Substantia nigra (tissue), 51 donors: ENCODE measurements at places on chromosomes 7 and 10.

DNA sequence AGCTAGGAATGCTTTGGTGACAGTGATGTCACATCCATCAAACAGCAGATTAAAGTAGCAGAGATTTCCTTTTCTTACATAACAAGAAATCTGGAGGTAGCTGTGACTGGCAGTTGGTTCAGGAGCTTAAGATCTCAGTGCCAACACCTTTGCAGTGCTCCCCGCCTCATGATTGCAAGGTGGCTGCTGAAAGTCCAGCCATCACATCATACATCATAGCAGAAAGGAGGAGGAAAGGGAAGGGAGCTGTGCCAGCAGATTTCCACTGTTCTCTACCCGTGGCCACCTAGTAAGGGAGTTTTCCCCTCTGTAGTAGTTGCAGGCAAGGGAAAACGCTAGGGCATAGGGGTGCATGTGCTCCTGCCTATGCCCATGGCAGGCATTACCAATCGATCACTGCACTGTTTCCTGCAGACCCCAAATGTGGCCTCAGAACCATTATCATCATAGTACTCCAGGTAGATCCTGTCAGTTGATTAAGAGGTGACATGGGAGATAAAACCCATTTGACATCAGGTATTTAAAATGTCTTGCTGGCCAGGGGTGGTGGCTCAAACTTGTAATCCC, 57.9 kb upstream of the GTF2IRD1 start:
- no peak for DNase-seq

DNA sequence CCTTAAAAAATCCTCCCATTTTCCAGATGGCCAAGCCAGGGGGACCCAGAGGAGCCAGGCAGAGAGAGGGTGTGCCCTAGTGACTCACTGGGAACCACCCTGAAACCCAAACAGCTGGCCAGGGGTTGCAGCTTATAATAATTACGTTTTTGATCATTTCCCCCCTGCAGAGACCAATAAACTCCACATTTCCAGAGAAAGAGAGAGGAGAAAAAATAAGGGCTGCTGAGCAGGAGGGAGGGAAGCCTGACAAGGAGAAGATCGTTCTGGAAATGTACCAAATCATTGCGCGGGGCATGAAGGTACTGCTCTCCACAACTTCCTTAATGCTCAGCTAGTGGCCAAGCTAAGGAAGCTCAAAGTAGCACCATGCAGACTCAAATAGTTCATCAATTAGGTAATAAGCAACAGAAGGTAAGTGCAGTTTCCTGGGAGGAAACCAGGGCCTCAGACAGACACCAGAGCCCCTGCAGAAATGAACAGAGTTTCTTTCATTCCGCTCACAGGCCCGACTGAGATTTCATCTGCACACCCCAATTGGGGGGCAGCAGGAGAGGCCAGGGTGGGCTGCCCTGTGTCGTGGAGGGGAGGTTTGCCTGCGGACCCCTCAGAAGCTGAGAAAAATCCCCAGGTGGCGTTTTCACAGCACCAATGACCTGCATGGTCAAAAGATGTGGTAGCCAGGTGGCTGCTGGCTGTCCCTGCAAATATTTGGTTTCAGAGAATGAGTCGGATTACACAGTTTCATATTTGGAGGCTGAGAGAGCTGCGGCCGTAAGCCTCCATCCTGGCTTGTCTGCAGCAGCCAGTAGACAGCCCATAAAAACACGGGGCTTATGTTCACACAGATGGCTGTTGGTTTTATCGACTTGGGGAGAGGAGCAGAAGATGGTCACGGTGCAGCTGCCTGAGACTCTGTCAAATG, 153.2 kb upstream of the LYZL2 start:
- DNase-seq: no peak

- no peak for DNase-seq
These were observed 866.3 kb downstream of the ANKRD7 start for GRCh38 chr7:119090851-119091250.

DNA sequence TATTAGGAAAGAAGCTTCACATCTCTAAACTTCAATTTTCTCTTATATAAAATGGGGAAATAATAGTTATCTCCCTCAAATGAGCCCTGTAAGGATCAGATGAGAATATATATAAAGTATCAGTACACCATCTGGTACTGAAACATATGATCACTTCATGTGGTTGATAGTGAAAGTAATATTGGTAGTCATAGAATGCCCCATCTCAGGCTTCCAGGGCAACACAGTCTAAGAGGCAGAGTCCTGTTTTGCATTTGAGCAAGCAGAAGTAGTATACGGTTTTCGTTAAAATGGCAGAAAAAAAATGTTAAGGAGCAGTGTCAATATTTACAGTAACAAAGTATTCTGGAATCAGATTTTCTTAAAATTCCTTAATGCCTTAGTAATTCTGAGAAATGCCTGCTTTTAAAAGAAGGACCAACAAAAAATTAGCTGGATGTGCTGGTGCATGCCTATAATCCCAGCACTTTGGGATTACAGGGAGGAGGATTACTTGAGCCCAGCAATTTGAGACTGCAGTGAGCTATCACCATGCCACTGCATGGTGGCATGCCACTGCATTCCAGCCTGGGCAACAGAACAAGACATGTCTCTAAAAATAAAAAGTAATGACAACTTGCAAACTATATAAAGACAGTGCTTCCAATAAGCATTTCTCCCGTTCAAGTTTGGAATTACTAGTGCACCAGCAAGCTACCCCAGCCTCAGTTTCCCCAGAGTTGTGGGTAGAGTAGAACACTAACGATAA, 19.8 kb downstream of the KBTBD2 start:
- DNase-seq: no peak

DNA sequence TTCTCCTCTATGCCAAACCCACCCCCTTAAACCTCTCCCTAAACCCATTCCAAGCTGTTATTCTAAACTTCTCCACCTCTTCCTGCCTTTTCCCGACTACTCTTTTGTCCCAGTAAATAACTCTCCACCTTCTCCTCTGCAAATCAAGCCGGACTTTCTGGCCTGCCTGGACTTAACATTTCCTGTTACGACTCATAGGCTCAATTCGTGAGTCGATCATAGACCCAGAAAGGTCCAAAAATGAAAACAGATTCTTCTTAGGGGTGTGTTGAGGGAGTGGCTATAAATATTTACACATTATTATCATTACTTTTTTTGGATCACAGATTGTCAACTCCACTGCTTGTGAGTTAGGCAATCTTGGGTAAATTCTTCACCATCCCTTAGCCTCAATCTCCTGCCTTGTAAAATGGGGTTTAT, 59.0 kb upstream of the HABP2 start:
- DNase-seq: no peak

- DNase-seq: no peak
These were observed 15.1 kb upstream of the SLC16A12 start for GRCh38 chr10:89550509-89550908.

- DNase-seq: no peak
These were observed 1.4 kb upstream of the CUX1 start for GRCh38 chr7:101815826-101816594.

- DNase-seq: no peak
These were observed 54.2 kb upstream of the PLXDC2 start for GRCh38 chr10:19762026-19762425.

DNA sequence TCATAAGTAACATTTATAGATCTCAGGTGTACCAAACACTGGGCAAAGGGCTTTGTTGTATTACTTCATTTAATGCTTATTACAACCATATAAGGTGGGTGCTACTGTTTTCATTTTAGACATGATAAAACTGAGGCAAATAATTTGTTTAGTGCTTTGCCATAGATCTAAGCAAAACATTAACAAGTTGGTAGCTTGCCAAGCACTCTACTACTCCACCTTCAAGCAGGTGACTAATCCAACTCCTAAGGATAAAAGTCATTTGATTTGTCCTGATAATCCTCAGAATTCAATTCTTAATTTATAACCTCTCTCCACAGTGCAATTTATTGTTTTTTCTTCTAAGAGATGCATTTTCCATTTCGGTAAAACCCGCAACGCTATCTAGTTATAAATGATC, 646.4 kb downstream of the GRM8 start:
- DNase-seq: no peak

GRCh38 chr7:42236976-42237810, at the start of gene GLI3:
Gene GLI3, minus strand, starts transcription at chr7:42237209. Its CDS starts 13,956 bp downstream, at chr7:42223253.
- no peak for DNase-seq

DNA sequence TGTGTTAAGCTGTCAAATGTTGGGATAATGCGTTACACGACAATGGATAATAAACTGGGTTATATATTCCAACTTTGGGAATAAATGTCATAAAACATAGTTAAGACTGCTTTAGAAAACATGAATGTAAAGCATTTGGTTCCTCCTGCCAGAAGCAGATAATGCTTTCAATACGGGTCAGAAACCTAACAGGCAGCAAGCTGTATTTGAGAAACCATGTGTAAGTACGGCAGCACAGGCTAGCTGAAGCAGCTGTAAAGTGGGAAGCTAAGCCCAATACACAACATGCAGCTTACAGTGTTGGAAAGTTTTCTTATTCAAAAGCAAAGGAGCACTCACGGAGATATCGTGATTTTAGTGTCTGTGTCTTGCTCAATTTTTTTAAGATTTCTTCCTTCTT, 46.5 kb downstream of the MALSU1 start:
- DNase-seq: no peak

- no peak for DNase-seq
These were observed 21.8 kb downstream of the AKR1E2 start for GRCh38 chr10:4847561-4848355.

GRCh38 chr10:118980135-118980865, 49.2 kb upstream of the NANOS1 start:
- no peak for DNase-seq

GRCh38 chr7:37151741-37152413, 296.8 kb downstream of the ELMO1 start:
- DNase-seq: no peak

DNA sequence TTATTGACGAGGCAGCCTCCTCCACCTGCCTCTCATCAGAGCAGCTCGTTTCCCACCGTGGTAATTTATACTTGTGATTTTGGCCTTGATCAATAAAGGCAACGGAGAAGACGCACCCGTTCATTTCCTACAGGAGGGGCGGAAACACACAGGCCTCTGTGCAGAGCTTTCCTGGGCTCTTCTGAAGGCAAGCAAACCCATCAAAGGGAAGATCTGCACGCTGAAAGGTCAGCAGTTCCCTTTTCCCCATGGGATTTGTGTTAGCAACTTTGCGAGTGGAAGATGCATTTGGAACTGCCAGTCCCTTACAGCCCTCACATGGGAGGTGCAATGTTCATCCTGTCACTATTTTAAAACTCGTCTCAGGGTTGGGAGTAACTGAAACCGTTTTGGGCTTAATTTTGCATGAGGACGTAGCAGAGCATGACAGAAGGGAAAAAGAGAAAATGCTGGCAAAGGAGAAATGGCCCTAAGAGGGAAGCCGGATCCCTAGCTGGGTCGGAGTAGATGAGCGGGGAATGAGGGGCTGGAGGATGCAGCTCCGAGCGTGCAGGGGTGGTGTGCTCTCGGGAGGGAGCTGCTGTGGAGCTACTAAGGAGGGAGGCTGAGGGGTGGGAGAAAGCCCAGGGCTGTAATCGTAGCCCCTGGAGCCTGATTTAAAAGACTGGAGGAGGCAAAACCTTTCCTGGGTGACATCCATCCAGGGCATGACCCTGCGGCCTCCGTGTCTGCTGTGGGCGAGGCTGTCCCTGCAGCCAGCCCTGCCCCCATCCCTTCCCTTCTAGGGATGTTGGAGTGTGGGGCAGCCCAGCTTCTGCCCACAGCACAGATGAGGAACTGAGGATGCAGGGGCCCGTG, 111.1 kb upstream of the FAM20C start:
- no peak for DNase-seq

- no peak for DNase-seq
These were observed 127.2 kb downstream of the LRRC4 start for GRCh38 chr7:127903892-127904669.

DNA sequence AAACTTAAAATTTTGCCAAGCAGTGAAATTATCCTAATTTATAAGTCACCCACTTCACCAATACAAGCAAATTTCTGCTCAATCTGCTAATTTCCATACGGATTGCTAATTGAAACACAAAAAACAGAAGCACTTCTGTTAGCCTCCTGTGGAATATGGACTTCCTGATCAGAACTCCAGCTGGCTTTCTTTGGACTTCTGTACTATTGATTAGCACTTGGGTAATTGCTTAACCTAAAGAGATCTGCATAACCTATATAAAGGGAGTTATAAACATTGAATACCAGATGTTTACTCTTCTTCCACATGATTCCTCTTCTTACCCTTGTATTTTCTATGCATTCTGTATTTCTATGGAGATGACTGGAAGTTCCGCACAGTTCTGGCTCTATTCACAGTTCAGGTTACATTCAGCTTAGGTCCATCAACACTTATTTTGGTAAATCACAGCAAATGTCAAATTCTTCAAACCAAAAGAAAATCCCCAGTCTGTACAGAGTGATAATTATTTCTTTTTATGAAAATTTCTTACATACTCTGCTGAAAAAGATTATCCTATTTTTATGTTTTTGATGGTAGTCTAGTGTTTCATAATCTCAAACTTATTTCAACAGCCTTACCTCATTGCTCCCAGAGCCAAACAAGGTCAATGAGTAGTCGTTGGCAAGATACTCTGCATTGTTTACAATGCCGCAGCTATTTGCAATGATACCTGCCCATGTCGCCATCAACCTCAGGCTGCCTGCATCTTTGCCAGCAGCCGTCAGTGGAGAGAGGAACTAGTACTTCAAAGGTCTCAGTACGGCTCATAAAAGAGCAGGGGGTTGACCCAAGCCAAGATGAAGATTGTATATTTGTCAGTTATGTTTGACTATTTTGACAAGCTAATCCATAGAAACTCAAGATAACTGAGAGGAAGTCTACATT, 225.6 kb downstream of the AHR start:
- DNase-seq: no peak

- DNase-seq: no peak
These were observed 41.6 kb upstream of the CAMK2B start for GRCh38 chr7:44366986-44367385.

- no peak for DNase-seq
These were observed 321.7 kb downstream of the WDR37 start for GRCh38 chr10:1377740-1378397.

DNA sequence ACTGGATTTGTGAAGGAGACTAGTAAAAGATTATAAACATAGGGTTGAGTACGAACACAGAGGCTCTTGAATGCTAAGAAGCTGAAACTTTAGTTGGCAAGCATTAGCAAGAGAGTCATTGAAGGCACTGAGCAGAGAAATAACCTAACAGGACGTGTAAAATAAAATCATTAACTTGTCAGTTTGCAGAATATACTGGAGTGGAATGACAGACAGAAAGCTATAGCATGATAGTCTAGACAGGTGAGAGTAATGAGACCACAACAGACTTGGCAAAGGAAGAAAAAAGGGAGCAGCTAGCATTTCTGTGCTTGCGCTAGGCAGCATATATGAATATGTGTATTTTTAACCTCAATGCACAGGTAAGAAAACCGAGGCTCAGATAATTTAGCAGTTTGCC, 30.8 kb downstream of the MINDY3 start:
- DNase-seq: no peak

GRCh38 chr7:147197006-147197405, 1080.4 kb downstream of the CNTNAP2 start:
- no peak for DNase-seq
